ENCODE measurements at places on chromosomes 6 and 20. TPM values are rescaled to one million over a fixed set of nuclear protein-coding genes. Genes with fewer than 3 reads are reported as not detected.

GRCh38 chr6:10733151-10733715, 10.4 kb downstream of the TMEM14C start:
- DNase-seq, result no peak
- H3K27me3 ChIP-seq, result no peaks in the 10 kb centered on the region
- no peak overlapping the region for H3K27ac ChIP-seq

The MOG gene
- total RNA-seq, result 82.9 TPM

The ERVFRD-1 gene
- 0.06 TPM for total RNA-seq

The RIMS4 gene
- total RNA-seq, result 12.4 TPM

Measured in spinal cord (tissue), 10 donors.